Kasumi-1 (cell line): ENCODE measurements at places on chromosomes 7 and 10.

- no peak for DNase-seq
These were observed 109.1 kb downstream of the LMBR1 start for GRCh38 chr7:156783864-156784263.

GRCh38 chr7:435630-436366 is 83.8 kb downstream of the PDGFA start:
- DNase-seq, result no peak

DNA sequence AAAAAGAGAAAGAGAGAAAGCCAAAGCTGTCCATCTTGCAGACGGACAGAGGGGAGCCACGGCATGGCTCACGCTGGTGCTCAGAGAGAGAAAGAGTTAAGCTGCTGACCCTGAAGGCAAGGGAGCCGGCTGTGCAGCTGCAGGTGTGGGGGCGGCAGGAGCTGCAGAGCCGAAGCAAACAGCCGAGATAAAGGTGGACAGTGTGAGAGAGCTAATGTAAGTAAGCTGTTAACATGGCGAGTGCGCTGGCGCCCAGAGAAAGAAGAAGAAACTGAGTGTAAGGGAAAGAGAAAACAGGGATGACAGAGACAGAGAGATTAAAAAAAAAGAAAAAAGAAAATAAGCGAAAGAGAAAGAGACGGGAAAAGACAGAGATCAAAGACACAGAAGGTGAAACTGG is 18.2 kb downstream of the COL17A1 start:
- DNase-seq, result no peak

DNA sequence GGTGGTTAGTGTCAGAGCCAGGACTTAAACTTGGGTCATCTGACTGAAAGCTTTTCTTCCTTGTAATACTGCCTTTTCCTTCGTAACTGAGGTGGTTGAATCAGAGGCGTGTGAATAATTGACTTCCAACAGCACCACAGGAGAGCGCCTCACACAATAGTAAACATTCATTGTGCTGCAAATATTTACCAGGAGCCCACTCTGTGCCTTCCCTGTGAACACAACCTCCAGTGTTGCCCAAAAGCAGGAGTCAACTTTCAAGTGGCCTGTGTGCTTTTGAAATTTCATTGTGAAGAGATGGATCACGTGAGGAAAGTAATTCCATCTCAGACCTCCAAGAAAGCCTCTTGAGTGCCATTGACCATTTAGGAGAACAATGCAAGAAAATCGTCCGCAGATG is 60.2 kb downstream of the ADRA2A start:
- no peak for DNase-seq

- no peak for DNase-seq
These were observed 10.7 kb downstream of the PEX1 start for GRCh38 chr7:92517631-92518030.

DNA sequence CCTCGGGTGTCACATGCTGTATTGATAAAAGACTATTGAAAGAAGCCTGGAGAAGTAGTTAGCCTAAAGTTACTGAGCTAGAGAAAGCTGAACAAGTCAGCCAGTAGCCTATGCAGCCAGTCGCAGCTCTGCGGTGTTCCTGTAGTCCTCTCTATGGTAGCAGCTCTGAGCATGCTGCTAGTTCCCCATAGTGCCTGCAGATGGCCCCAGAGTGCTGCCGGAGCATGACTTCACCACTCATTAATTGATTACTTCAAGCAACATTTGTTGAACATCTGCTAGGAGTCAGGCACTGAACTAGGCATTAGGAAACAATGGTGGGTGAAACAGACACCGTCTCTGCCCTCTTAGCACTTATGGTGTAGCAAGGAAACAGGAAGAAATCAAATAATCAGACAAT is 422.7 kb downstream of the SORCS3 start:
- no peak for DNase-seq

GRCh38 chr10:100747456-100748230 is 2.3 kb downstream of the PAX2 start:
- DNase-seq, result no peak

- no peak for DNase-seq
These were observed 36.6 kb downstream of the SBDS start for GRCh38 chr7:66958538-66959350.

DNA sequence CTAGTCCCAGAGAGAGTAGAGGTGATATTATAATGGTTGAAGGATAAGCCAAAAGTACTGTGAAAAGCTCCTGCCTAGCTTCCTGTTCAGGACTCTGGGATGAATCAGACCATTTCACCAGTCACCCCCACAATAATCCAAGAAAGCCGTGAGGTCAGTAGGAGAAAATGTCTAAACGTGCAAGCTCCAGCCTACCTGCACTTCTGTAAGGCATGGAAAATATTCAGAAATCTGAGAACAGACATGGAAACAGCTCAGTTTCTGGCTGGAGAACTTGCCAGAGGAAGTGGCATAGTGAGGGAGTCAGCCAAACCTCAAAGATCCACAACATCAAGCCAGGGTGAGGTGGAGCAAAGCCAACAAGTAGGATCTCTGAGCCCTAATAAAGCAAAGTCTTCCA is 58.2 kb downstream of the ELAPOR2 start:
- no peak for DNase-seq

DNA sequence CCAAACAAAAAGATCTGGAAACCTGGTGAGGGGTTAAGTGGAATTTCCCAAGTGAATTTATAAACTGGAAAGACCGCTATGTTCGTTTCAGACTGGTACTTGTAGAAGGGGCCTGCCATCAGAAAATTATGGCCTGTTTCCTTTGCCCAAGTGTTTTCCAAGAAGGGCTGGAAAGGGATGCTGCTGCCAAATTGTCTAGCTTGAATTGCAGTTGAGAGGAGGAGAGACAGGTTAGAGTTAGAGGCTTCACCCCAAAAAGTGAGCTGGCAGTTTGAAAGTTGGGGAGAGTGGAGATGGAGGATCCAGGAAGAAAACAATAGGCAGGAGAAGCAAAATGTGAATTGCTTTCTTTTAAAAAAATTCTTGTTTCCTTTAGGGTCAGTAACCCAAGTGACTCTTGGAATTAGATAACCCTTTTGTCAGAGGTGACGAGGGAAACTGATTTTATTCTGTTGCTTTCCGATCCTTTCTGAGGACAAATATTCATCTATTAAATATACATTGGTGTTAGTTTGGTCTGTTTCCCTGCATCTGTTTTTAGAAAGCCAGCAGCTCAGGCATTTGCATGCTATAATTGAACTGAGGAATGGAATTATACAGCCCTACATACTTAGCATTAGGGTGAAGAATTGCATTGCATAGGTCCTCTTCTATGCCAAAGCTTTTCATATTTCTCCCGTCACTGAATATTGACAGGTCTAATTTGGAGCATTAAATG is 82.5 kb upstream of the PRR15 start:
- no peak for DNase-seq

GRCh38 chr10:72096115-72097000 is 8.0 kb upstream of the SPOCK2 start:
- no peak for DNase-seq

- DNase-seq, result peak; percentile 84
These were observed 809 bp downstream of the C10orf143 start for GRCh38 chr10:130109796-130110245.

DNA sequence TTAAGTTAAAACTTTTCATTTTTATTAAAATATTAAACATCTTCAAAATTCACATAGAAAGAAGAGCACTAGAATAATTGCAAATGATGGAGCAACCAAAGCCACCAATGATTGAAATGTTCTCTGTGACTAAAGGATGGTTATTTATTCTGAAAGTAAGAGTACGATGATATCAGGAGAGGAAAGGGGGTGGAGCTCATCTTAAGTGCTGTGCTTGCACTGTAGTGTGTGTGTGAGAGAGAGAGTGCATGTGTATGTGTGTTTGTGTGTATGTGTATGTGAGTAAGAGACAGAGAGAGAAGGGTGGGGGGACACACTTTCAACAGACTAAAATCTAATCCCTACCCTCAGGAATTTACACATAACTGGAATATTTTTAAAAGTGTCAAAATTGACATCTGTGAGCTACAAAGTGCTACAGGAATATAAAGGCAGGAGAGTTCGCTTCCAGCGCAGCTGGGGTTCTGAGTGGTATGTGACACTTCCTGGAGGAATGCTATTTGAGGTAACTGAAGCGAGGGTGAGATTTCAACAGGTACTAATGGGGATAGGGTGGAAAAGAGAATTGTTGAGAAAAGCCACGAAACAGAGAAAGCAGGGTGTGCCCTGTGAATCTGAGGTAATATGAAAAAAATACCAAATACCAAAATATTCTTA is 57.2 kb upstream of the SMNDC1 start:
- no peak for DNase-seq

DNA sequence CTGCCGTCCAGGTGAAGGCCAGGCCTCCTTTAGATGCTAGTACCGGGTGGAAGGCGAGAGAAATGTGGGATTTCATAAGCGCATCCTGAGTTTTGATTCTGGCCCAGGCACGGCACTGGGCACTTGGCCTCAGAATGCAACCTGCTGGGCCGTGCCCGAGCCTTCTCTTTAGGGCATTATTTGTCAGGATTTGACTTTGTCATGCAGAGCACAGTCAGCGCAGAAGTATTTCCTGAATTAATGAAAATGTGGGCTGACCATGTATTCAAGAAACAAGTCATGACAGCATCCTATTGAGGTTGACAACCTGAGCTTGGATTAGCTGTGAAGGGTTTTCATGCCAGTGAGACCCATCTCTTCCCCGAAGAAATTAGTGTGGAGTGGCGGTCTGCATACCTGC is 34.4 kb downstream of the RCC1L start:
- no peak for DNase-seq

- DNase-seq, result no peak
These were observed 54.5 kb downstream of the SCRN1 start for GRCh38 chr7:29935111-29935510.

GRCh38 chr7:139829775-139830117 is 682 bp downstream of the TBXAS1 start:
- DNase-seq, result no peak

DNA sequence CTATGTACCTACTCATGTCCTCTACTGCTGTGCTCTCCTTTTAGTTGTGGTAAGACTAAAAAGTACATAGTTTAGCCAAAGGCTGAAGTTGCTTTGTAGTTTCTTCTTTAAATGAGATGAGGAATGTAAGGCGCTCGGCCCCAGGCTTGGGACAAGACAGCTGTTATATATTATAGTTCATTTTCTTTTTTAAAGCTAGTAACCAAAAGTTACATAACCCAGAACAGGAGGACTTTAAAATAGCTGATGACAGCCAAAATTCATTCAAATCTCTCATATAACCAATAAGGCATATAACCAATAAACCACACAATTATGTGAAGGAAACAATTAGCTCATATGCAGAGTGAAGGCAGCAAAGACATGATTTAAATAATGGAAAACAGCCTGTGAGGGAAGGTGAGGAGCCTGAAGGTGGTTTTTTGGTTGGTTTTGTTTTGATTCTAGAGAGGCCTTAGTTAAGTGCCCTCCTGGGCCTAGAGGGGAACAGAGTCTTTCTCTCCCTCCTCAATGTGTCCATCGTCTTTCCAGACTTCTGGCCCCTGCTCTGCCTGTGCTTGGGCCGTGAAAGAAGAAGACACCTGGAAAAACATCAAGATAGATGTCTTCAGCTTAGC is 35.8 kb downstream of the SLC26A4 start:
- no peak for DNase-seq

GRCh38 chr7:157685430-157686284 is 348.9 kb downstream of the DNAJB6 start:
- DNase-seq, result no peak

- no peak for DNase-seq
These were observed 107.1 kb upstream of the WDR11 start for GRCh38 chr10:120744040-120744439.

DNA sequence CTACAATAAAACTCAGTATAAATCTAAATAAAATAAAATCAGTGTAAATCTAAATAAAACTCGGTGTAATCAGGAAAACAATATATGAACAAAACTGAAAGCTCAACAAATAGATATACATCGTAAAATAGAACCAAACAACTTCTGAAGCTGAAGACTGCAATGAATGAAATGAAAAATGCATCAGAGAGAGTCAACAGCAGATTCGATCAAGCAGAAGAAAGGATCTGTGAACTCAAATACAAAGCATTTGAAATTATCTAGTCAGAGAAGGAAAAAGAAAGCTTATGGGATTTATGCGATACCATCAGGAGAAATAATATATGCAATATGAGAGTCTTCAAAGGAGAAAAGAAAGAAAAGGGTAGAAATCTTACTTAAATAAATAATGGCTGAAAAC is 255.0 kb downstream of the BICC1 start:
- no peak for DNase-seq

DNA sequence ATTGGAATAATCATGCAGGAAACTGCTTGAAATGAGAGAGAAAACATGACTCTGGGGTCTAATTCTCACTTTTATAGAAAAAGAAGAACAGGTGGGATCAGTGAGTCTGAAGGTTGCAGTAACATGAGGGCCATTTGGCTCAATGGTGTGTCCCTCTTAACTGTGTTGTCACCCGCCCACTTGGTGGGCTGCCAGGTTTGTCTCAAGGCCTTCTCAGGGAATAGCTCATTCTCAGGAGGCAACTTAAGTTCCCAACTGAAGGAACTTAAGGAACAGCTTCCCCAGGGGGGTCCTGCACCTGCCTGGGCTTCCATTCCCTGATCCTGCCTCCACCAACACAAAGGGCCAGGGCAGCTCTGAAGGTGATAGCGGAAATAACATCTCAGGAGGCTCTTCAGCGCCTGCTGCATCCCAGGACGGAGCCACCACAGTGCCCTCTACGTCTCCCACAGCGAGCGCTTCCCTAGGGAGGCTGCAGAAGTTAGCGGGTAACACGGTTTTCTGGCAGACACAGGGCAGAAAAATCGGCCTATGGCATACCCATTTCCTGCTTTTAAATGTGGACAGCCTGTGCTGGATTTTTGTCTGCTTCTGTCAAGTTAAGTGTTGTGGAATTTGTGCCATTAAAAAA is 88.8 kb downstream of the ZRANB1 start:
- DNase-seq, result no peak

GRCh38 chr7:118053353-118053752 is 130.6 kb upstream of the LSM8 start:
- no peak for DNase-seq

DNA sequence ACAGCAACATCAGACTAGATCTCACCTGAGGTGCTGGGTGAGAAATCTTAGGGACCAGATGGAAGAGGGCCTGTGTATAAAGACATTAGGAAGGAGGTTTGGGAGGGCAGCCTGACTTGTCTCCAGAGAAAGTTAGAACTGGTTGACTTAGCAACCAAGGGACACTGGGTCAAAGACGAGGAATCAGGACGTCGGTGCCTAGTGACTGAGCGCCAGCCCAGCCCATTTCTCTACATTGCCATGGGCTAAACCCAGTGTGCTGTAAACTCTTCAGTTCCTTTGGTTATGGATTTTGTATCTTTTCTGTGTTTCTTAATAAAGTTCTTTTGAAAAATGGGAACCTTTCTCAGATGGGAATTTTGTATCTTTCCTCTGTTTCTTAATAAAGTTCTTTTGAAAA is 12.3 kb downstream of the TRIM56 start:
- DNase-seq, result no peak

GRCh38 chr7:55110282-55110992 is 91.6 kb downstream of the EGFR start:
- no peak for DNase-seq

GRCh38 chr7:64951250-64951848 is 39.5 kb downstream of the ZNF117 start:
- DNase-seq, result peak; percentile 74

DNA sequence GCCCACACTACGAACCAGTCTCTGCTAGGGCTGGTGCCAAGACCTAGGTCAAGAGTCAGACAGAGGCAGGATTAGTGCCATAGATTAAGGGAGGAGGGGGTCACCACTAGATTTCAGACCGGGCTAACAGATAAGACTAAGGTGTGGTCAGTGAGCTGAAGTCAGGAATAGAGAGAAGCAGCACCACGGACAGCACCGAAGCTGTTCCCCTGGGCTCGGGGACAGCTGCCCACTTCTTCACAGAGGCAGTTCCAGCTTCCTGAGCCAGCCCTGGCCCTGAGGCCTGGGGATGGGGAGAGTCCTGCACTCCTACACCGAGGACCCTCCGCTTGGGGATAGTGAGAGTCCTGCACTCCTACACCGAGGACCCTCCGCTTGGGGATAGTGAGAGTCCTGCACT is 11.2 kb upstream of the JAKMIP3 start:
- no peak for DNase-seq
